ENCODE measurements at places on chromosomes 5 and 9.
A peak's percentile ranks its signal among the peaks of the same experiment; 100 is the strongest.

DNA sequence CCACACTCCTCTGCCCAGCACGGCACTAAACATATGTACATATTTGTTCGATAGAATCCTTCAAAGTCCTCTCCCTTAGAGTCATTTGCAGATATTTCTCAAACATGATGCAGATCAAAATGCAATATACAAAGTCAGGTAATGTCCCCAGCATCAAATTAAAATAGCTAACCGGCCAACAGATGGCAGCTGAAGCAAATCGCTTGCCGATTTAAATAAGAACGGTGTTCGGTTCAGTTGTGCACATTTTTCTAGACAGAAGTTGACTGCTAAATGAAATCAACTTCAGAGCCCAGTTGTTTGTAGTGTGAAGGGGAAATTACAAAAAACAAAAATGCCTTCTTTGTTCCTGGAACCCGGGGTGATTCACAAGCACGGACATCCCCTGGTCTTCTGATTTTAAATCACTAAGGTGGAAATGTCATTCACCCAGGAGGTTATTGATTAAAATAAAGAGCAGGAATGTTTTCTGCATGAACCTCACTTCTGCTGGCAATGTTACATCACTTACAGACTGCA, 219.2 kb downstream of the EBF1 start:
- DNase-seq: no peak

DNA sequence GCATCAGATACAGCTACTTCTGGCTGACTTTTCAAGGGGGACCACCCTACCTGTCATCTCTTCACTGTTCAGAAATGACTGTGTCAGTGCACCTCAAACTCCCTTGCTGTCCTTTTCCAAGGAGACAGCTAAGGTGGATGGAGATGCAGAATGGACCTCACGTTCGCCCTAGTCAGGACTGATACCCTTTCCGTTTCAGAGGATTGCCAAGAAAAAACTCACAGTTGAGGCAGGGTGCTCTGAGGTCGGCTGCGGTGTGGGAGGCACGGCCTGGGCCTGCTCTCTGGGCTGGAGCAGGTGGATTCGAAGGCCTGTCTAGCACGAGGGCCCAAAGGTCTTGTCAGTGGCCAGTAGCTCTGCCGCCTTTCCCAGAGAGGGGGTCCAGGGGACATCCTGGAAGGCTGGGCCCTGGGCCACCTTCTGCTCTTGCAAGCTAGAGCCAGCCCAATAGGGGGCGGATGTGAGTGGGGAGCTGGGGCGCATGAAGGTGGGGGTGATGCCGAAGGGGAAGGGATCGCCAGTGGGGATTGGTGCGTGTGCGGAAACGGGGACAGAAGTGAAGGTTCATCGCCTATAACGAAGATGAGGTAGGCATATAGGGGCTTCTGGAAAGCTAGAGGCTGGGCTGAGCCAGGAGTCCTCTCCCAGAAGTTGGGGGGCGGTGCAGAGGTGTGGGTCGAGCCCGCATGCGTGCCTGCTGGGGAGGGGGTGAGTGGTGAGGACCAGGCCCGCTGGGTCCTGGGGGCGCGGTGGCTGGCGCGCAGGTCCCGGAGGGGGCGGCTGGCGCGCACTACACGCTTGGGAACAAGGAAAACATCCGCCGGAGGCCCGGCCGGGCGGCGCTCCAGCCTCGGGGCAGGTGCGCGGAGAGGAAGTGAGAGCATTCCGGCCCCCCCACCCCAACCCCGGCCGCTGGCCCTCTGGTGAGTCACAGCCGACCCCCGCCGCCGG, 2.5 kb upstream of the MSMP start:
- DNase-seq: no peak

DNA sequence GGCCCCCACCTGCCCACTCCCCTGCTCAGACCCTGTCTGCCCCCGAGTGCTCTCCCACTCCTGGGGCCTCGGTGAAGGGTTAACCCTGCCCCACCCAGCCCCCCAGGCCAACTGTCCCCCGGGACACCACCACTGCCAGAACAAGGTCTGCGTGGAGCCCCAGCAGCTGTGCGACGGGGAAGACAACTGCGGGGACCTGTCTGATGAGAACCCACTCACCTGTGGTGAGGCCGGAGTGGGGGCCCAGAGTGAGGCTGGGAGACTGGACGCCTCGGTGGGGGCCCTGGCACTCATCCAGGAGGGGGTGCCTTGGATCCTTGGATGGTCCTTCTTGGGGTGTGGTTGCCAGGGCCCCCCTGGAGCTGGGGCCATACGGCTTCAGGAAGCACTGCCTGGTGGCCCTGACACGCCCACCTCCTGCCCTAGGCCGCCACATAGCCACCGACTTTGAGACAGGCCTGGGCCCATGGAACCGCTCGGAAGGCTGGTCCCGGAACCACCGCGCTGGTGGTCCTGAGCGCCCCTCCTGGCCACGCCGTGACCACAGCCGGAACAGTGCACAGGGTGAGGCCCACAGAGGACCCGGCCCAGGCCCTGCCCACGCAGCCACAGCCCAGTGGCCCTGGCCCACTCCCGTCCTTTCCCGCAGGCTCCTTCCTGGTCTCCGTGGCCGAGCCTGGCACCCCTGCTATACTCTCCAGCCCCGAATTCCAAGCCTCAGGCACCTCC, 2.1 kb downstream of the MAMDC4 start:
- no peak for DNase-seq

DNA sequence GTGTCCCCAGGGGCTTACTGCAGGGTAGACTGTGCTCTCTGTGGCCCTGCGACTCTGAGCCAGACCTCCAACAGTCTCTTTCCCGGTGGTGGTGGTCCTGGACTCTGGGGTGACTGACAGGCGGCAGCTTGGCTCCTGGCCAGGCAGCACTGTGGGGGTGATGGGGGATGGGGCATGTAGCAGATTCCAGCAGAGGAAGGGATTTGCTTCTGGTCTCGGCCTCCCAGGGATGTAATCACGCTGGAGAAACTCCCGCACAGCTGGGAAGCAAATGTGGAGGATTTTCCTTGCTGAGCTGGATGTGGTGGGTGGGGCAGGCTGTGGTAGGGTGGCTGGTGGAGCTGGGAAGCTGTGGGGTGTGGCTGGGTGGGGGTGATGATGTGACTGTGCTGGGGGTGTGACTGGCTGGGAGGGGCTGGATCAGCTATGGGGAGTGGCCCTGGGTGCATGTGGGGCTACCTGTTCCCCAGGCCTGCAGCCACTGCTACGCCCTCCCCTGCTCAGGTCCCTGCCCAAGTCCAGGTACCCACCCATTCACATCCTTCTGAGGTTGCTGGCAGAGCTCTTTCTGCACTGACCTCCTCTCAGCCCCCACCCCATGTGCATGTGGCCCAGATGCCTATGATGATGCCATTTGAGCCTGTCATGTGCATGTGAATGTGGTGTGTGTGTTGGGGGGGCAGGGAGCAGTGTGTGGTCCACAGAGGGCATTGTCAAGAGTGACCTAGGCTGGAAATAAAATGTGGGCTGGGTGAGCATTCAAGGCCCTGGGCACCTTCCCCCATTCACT, 3.8 kb downstream of the NDST1 start:
- peak; percentile 96 for DNase-seq

- DNase-seq: no peak
Measured at GRCh38 chr5:73214996-73215395, 42.0 kb downstream of the TMEM174 start.

GRCh38 chr9:83379045-83379444, 159.2 kb downstream of the FRMD3 start:
- no peak for DNase-seq

GRCh38 chr5:135488727-135489465, 36.7 kb upstream of the TIFAB start:
- DNase-seq: peak; percentile 76

GRCh38 chr5:26259081-26259480, 779.3 kb downstream of the CDH9 start:
- no peak for DNase-seq

GRCh38 chr5:2257326-2258244, 374.9 kb upstream of the IRX4 start:
- DNase-seq: peak; percentile 49

DNA sequence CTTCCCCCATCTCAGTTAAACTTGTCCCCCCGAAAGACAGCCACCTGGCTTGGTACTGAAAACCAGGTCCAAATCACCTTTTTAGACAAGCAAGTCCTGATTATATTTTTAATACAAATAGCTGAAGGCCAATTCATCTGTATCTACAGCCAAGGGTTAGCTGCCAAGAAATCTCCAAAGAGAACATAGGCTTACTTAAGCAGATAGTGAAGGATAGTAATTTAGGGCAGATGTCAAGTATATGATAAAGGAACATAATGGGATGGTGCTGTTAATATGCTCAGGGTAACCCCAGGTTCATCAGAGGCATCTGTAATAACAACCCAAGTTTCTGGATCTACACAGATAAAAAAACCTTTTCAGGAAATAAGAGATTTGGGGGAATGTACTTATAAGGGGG, 133.0 kb downstream of the EBF1 start:
- DNase-seq: no peak

- DNase-seq: no peak
Measured at GRCh38 chr5:69432412-69433206, 17.7 kb downstream of the MARVELD2 start.

DNA sequence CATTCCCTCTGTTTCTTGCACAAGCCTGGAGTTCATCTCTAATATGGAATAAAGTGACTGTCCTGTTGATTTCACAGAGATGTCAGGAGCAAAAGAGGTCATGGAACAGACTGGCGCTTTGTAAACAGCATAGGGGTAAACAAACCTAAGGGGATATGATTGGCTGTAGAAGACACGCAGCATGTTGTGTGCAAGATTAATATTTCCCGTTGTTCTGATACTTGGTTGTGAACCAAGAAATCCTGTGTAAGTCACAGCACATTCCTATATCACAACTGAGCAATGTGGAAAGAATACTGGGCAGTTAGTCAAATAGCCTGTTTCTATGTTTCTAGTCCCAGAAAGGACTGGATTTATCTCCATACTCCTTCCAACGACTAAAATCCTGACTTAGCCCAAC, 3.2 kb downstream of the ADAMTS12 start:
- DNase-seq: no peak

- DNase-seq: no peak
Measured at GRCh38 chr5:10663489-10664179, 97.4 kb downstream of the DAP start.

Data from RWPE2 (cell line).